ENCODE measurements at places on chromosomes 2 and 18.

DNA sequence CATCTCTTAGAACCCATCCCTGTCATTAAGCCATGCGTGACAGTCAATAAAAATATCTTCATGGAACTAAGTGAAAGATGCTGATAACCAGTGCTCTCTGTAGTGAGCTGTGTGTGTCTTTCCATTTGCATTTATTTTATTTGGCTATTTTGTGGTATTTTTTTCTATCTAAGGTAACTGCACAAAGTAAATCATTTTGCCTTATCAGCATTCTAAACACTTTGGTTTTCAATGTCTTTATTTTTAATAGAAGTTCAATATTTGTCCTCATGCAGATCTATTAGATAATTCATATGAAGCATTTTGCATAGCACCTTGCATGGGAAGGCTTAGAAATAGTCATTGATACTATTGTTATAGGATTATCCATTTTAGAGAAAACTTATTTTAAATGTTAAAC, 163.6 kb upstream of the TANK start:
- H3K4me3 ChIP-seq: no peak overlapping the region

DNA sequence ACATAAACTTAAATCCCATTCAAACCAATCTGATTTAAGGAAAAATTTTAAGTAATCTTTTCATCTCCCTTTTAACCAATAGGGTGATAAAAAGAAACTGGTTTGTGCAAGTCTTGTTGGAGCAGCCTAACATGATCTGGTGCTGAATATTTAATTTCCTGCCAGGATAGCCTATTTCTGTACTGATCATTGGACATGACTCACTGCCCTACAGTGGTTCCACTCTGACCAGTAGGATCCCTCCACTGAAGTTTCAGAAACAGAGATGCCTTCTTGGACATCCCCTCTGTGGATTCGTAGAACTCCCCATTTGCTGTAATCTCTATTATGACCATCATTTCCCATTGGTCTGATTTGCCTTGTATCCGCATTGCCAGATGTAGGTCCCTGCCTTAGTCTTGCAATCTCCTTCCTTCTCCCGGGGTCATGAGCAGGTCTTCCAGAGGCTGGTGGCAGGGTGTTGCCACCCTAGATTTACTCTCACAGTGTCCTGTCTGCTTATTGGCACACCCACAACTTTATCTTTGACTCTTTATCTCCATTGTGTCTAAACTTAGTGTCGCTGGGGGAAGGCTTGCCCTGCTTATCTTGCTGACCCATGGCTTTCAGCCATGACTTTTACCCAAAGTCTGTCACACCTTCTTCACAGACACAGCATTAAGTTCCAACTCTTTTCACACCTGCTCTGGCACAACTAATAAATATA, 12.3 kb upstream of the SETBP1 start:
- H3K36me3 ChIP-seq: no peaks in the 10 kb centered on the region
- no peak overlapping the region for H3K4me3 ChIP-seq
- peaks cover 18% of the 10 kb centered on the region for H3K4me1 ChIP-seq
- DNase-seq: no peak

- no peak overlapping the region for H3K4me3 ChIP-seq
- no peak overlapping the region for H3K27ac ChIP-seq
- H3K36me3 ChIP-seq: peaks cover 12% of the 10 kb centered on the region
- H3K27me3 ChIP-seq: no peaks in the 10 kb centered on the region
These were observed 502.1 kb downstream of the PARD3B start for GRCh38 chr2:205047273-205047839.

DNA sequence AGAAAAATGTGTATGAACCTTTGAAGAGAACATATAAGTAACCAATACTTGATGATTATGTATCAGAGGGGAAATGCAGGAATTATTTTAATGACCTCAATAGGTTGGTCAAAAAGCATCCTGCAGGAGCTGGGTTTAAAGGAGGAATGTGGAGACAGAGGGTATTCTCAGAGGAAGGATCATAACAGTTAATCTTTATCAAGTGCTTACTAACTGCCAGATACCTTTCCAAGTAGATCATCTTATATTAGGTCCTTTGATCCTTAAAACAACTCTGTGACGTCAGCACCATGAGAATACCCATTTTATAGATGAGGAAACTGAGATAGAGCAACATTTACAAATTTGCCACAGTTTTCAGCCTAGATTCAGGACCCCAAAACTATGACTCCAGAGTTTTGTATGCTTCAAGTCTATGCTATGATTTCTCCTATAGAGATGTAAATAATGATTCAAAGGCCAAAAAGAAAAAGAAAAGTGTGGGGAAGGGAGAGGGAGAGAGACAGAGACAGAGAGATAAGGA, 3.0 kb downstream of the RFTN2 start:
- H3K4me3 ChIP-seq: peak overlapping the region; percentile 83
- peaks cover 28% of the 10 kb centered on the region for H3K4me1 ChIP-seq
- H3K27me3 ChIP-seq: no peaks in the 10 kb centered on the region
- H3K27ac ChIP-seq: peak overlapping the region; percentile 17

All from nephron progenitor cell (in vitro differentiated cells).